NCI-H748 treated with DMSO at 0.1 percent for 48 hours (cell line): ENCODE measurements at places on chromosomes 4 and X.

DNA sequence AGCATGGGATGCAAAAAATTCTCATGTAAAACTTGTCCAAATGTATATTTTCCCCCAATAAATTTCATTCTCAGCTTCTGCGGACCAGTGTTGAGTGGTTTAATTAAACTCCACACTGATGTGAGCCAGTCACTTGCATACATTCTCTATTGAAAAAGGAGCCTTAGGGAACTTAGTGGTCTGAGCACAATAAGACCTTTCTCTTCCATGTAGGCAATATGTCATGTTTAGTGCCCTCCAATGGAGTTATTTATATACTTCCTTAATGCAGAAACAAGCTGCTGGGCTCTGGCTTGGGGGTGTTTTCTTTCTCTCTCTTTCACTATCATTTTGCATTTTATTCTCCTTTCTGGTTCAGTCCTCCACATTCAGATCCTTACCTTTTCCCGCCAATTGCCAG lies 196.9 kb downstream of the ANAPC10 start:
- DNase-seq, result no peak

DNA sequence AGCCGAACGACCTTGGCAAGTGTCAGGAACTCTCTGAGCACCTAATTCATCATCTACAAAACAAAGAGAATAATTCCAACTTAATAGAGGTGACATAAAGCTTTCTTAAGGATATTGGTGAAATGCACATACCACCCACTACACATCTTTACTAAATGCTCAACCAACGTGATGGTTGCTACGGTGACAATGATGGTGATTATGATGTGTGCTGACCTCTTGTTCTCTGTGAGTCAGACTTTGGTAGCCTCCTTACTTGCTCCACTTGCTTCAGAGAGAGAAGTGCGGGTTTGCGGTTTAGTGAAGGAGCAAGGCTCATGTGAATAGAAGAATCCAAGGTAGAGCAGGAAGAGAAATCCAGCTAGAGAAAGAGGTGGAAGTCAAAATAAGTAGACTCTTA lies 52.8 kb upstream of the CLNK start:
- no peak for DNase-seq

DNA sequence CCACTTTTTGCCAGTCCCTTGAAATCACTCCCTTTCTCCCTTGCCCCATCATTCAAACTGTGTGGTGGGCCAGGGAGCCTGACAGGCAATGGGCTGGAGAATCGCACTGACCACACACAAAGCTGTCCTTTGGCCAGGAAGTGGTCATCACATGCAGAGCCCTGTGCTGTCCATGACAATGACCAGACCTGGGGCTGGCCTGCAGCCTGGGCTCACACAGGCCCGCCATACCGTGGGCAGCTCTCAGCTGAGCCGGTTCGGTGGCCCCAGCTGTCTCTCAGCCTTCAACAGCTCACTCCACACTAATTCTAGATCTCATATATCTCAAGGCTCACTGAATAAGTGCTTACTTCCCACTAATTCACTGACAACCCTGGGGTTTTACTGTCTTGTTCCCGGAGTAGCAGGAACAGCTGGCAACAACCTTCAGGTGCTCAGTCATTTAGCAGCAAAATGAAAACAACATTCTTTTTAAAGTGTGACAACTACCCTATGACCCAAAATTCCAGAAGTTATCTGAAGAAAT lies 48.0 kb downstream of the USP46 start:
- no peak for DNase-seq

DNA sequence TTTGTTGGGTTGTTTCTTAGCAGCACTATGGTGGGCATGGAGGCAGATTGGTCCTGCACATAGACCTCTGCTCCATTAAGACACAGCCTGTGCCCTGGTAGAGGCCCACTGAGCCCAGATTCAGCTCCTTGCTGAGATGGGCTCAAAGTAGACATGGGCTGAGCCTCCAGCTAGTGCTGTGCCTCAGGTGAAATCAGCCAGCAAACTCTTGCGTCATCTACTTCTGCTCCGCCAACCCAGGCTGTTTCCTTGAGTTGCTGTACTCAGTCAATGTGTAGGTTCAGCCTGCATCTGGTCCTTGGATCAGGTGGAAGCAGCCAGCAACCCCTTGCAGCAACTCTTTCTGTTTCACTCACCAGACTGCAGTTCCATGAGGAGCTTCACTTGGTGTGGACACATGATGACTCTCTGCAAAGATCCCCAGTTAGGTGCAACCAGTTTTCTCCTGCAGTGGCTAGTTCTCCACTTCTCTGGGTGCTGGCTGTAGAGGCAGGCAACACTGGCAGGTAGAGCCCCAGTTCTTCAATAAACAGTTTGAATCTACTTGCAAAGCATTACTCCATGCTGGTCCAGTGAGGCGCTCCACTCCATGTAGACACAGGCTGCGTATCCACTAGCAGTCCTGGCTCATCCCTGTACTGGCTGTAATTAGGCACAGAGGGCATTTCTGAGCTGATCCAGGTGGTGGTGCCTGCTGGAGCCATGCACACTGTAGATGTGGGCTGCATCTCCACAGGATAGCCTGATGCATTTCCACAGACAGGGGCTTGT lies 199.0 kb upstream of the MAMLD1 start:
- DNase-seq, result no peak

- no peak for DNase-seq
Observed at GRCh38 chr4:6277935-6278800, 8.5 kb downstream of the WFS1 start.

DNA sequence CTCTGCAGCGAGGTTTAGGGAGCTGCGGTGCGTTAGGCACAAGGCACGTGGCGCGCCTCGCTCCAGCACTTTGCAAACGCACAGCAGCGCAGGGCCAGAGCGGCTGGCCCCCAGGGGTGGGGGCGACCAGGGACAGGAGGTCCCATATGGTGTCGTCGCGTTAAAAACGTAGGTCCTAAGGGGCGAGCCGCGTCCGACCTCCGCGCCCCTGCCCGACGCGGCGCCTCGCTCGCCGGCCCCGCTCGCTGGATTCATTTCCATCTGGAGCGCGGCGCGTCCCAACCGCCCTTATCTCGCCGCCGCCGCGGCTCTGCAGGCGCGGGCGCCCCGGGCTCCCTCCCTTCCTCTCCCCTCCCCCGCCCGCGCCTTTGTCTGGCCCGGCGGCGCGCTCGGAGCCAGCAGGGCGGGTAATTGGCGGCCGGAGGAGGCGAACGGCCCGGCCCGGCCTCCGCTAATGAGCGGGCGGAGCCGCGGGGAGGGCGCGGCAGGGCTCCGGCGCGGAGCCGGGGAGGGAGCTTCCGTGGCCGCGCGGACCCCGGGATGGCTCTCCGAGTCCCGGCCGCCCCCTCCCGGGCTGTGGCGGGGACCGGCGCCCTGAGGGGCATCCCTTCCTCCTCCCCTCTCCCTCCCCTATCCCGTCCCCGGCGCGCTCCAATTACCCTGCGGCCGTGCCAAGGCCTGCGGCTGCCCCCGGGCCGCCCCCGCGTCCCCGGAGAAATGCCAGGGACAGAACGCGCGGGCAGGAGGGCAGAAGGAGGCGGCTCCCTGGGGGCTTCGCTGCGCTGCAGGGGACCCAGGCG lies 409.0 kb downstream of the BCOR start:
- DNase-seq, result peak; percentile 20

GRCh38 chr4:168776382-168776781 lies 233.7 kb downstream of the CBR4 start:
- no peak for DNase-seq

DNA sequence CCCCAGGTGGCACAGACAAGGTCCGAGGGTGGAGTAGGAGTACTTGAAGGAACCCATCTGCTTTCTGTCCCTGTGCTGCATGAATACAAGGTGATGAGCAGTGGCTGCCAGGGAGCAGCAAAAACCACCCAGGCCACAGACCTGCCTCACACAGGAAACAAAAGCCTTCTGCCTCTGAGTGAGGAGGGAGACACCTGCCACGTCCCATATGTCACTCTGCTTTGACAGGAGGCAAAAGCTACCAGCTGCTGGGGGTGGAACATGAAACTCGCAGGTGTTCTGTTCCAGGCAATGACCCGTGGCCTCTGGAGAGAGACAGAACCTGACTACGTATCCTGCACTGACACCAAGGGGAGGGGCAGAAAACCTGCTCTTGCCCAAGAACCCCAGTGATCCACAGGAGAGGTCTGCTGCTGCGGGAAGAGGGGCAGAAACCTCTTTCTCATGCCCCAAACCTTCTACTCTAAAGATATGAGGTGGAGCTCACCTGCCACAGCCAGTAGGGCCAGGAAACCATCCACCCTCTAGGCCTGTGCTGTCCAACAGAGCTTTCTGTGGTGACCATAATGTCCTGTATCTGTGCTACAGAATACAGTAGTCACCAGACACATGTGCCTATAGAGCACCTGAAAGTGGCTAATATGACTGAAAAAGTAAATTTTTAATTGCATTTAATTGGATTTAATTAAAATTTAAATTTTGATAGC lies 172.9 kb downstream of the PRDM5 start:
- DNase-seq, result peak; percentile 38

DNA sequence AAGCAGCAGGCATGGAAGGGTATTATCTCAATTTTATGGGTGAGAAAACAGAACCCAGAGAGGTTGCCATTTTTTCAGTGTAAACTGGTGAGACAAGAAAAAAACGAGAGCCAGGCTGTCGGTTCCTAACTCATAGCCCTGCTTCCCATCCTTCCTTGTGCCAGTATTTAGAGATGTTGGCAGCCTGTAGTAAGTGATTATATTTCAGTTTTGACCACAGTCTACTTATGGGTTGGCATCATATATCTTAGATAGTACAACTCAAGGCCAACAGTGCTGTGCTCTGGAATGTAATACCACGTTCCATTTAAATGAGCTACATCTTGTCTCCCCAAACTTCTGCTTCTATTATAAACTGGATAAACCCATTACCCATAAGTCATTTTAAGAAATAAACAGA lies 40.8 kb downstream of the XK start:
- no peak for DNase-seq

DNA sequence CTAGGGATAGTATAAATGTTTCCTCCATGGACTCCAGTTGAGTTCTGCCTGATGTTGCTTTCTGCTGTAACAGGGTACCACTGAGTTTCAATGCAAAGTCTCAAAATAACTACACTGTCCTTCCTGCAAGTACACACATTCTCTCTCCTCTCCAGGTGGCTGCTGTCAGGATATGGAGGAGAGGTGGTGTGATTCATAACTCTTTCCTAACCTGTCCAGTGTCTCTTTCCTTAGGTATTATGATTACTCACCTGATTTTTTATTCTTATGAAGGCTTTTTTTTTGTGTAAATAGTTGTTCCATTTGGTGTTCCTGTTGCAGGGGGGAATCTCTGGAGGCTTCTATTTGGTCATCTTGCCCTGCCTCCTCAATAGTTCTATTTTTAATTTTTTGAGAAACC lies 39.8 kb upstream of the POF1B start:
- DNase-seq, result no peak

DNA sequence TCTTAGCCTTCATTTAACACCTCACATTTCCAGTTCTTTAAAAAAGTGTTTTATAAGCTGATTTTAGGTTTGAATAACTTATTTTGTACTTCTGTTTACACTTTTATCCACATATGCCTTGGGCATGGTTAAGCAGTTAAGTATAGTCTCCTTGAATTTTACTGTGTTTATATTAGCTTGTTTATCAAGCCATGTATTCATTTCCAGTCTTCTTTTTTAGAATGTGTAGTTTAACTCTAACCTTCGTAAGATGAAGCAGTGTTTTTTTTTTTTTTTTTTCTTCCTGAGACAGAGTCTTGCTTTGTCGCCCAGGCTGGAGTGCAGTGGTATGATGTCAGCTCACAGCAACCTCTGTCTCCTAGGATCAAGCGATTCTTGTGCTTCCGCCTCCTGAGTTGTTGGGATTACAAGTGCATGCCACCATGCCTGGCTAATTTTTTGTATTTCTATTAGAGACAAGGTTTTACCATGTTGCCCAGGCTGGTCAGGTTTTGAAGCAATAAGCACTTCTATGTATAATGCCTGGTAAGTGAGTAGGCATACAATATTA lies 42.5 kb downstream of the BMP2K start:
- DNase-seq, result no peak

GRCh38 chr4:145473203-145473602 lies 8.4 kb upstream of the SMAD1 start:
- DNase-seq, result no peak

- DNase-seq, result no peak
Observed at GRCh38 chr4:100189820-100190642, at the start of gene DDIT4L. Gene DDIT4L (minus strand): TSS chr4:100190468. CDS start chr4:100189983, 485 bp downstream.

- no peak for DNase-seq
Observed at GRCh38 chr4:5707778-5708448, 446 bp downstream of the EVC2 start.

GRCh38 chrX:18886005-18886343 lies 97.9 kb downstream of the PHKA2 start:
- no peak for DNase-seq

DNA sequence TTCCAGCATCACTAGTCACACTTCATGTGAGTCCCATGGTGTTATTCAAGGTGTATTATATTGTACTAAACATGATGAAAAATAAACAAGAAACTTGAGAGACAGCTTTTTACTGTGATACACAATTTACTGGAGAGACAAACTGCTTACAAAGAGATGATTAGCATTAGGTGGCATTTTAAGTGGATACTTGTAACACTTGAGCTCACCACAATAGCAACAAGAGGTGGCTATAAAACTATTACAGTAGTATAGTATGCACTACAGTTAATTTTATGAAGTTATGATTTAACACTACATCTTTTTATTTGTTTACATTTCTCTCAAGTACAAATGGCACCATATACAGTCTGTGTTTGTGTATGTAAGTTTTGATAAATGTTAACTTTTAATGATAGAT lies 246.6 kb downstream of the PARM1 start:
- DNase-seq, result no peak

DNA sequence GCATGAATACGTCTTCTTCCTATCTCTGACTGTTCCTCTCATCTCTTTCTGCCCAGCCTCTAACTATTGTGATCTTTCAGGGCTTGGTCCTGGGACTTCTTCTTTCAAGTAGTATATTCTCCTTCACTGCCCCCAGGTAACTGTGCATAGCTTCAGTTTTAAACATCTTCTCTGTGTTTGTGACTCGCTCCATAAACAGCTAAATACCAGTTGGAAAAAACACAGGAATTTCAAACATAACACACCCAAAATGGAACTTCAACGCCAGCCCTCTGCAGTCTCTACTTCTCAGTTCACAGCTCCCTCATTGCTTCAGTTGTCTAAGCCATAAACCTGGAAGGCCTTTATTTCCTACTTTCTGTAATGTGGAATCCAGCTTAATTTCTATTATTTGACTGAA lies 16.6 kb downstream of the TRIML2 start:
- DNase-seq, result no peak

GRCh38 chr4:122508083-122508482 lies 51.6 kb upstream of the IL2 start:
- DNase-seq, result no peak
